ENCODE measurements at places on chromosomes 16 and 17.

GRCh38 chr16:21940570-21940969 lies 12.6 kb upstream of the UQCRC2 start:
- DNase-seq: no peak

GRCh38 chr17:173166-173911 lies 8.1 kb downstream of the DOC2B start:
- no peak for DNase-seq

DNA sequence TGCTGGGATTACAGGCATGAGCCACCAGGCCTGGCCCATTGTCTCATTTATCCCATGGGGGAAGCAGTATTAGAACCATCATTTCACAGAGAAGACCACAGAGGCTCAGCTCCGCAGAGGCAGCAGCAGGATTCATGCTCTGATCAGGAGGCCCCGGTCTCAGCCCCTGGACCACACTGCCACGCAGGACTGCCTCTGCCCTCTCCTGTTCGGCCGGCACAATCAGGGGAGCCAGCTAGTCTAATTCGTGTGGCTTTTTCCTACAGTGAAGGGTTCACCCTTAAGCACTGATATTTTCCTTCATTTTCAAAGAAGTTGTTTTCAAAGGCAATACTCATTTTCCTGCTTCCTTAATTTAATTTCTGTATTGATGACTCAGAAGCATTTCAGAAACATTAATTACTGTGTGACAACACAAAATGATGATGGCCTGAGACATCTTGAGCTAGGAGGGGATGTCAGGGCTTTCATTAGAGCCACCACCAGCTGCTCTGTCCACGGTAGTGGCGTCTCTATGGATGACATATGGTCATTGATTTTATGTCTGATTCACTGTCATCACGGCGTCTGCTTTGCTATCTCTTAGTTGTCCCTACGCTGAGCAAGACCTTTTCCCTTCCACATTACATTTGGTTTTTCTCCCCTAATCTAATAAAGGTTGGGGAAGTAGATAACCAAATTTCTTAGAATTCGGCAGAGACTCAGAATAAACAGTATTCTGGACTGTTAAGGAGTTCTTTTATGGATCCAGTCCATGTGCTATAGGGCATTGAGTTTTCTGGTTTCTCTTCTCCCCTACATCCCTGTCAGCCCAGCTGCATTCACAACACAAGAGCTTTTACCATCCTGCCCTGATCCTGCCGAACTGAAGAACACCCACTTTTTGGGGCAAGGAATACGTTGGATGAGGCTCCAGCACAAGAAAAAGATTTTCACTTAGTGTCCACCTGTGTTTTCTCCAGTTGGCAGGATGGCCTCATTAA lies 314.0 kb downstream of the SLC39A11 start:
- DNase-seq: no peak

DNA sequence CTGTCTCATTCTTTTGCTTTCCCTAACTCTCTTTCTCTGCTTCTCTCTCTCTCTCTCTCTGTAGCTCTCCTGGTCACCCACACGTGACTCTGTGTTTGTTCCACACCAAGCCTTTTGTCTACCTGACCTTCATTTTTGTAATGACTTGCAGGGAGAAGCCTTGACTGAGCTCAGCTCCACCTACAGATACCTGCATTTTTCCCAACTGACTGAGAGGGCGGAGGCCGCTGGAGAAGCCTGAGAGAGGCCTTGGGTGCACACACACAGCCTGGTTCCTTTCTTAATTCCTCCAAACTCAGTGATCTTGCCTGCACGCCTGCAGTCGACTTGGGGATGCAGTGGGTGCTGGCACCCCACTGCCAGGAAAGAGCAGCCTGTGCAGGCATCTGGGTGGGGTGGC lies 68.8 kb downstream of the LYRM1 start:
- DNase-seq: no peak

- no peak for DNase-seq
Observed at GRCh38 chr17:79393358-79394052, 217.3 kb downstream of the RBFOX3 start.

DNA sequence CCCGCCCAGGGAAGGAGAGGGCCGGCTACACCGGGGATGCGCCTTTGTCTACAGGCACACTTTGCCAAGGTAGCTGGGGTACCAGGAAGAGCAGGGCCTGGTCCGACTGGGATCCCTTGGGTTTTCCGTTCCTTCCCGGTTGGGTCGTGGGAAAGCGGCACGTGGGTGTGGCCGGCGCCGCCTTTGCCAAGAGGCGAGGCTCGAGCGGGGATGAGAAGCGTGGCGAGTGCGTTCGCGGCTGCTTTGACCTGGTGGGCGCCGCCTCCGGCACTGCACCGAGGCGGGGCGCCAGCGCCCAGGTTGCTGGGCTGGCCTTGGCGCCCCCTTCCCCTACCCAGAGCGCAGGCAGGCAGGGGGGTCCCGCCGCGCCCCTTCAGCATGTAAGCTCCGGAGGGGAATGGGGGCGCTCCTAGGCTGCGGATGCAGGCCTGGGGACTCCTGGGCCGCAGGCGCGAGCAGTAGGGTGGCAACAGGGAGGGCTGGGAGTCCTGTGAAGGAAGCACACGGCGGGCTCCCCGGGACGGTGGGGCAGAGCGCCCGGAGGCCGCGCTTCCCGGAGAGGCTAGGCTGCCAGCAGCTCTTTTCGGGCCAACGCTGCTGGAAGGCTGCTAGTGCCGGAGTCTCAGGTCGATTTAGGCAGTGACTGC lies 2.0 kb downstream of the HAS3 start:
- DNase-seq: no peak

All from brain pericyte (primary cell).